Stimulated activated CD8-positive, alpha-beta memory T cell treated with anti-CD3 and anti-CD28 coated beads, Interleukin-4, amount 100 ng/mL, for 4 hours (primary cell): ENCODE measurements at places on chromosomes 1 and 21.
A peak's percentile ranks its signal among the peaks of the same experiment; 100 is the strongest.

GRCh38 chr1:51316113-51316845 is 14.1 kb downstream of the TTC39A start:
- DNase-seq = no peak

DNA sequence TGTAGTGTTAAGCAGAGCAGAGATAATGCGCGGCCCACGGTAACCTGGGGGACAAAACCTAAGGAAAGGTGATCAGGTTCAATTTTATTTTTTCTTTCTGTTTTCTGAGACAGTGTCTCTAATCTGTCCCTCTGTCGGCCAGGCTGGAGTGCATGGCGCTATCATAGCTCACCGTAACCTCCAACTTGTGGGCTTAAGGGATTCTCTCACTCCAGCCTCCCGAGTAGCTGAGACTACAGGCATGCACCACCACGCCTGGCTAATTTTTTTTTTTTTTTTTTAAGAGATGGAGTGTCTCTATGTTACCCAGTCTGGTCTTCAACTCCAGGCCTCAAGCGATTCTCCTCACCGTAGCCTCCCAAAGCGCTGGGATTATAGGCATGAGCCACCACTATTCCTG is 724 bp upstream of the ANKRD35 start:
- no peak for DNase-seq

DNA sequence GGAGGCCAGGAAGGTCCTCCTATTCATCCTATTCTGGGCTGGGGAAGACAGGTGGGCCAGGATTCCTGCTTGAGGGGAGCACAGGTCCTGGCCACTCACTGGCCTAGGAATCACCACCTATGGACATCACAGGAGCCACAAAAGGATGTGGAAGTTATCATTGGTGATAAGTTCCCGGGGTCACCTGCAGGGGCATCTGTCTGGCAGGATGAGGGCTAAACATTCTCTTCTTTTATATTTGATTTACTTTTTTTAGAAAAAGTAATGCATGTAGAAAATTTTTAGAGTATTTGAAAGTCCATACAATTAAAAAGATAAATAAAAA is 33.2 kb upstream of the KIAA0040 start:
- no peak for DNase-seq

- DNase-seq = no peak
These were observed 9.9 kb upstream of the BARHL2 start for GRCh38 chr1:90726986-90727480.

DNA sequence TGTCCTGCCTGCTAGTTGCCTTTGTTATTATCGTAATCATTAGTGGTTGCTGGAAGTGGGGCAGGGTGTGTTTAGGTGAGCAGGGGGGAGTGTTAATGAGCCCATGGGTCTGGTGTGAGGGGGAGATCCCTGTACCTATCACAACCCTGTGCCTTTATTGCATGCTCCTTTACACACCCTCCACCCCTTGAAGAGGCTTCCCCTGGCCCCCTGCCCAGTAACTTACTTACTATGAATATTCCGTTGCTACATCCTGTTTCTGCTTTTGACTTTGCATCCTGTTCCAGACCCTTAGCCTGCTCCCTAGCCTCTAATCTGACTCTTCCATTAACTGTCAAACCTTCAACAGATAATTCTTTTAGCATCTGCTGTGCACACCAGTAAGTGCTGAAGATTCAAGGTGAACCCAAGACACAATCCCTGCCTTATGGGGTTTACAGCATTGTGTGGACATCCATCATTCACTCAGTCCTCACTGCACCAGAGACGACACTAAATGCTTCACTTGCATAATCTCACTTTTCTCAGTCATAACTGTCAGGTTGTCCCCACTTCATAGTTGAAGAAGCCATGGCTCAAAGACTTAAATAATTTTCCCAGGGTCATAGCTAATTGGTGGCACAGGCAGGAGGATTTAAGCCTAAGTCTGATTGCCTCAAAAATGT is 47.9 kb downstream of the CDC7 start:
- DNase-seq = no peak

DNA sequence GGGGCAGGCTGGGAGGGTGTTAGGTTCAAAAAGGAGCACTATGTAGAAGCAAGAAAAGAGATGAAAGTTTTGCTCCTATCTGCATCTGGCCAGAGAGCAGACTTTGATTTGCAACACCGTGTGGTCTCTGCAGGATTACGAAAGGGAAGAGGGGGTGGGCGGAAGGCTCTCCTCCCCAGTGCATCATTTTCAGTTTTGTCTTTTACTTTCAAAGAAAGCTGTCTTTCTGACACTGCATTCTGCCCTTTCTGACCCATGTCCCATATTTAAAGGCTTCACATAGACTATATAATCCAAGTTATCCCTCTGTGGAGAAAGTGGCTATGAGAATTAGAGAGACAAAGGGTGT is 126.5 kb downstream of the RHOU start:
- no peak for DNase-seq

- no peak for DNase-seq
These were observed 251.8 kb upstream of the FGGY start for GRCh38 chr1:59045137-59045536.

DNA sequence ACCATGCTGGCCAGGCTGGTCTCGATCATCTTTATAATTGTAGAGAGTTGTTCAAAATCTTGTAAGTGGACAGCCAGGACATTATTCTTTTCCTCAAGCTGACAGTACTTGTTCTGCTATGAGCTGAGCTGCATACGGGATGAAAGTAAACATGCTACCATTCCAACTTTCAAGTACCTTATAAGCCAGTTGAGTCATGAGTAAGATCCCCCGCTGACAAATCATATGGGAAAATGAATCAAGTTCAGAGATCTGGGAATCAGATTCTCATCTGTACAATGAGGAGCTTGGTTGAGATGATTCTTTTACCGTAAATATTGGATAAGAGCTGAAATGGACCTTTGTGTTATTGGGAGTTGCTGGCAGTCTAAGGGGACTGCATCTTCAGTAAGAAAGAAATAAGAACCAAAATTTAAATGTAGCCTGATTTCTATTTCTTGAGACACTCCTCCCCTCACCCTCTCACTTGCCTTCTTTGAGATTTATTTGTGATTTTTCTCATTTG is 62.7 kb downstream of the CENPF start:
- no peak for DNase-seq

DNA sequence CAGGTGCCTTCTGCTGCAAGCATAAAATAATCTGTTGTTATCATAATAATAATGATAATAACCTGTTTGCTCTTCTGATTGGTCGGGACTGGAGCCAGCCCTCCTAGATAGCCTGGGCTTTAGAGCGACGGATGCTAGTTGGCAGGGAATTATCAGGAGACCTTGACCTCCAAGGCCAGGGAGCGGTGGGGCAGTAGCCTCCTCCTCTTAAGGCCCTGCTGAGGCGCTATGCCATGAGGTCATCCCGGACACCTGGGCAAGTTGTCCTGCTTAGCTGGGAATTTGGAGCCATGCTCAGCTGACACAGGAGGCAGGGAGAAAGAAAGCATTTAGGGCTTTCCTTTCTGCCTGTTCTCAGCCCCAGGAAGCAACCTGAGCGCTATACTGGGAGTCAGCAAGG is 15.6 kb downstream of the C1orf115 start:
- no peak for DNase-seq

GRCh38 chr1:29120947-29121485 is 2.7 kb downstream of the TMEM200B start:
- peak; percentile 12 for DNase-seq

DNA sequence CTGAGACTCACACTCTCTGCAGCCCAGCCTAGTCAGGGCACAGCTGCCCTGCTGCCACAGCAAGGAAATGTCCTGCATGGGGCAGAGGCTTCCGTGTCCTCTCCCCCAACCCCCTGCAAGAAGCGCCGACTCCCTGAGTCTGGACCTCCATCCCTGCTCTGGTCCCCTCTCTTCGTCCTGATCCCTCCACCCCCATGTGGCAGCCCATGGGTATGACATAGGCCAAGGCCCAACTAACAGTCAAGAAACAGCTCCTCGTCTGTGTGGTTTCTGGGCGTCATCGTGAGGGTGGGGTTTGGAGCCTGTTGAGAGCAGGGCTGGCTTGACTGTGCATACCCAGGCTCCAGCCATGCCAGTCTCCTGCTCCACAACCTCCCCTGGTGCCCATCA is 19.5 kb downstream of the FAAH start:
- DNase-seq = no peak

GRCh38 chr1:227782226-227782625 is 33.2 kb upstream of the PRSS38 start:
- DNase-seq = no peak

DNA sequence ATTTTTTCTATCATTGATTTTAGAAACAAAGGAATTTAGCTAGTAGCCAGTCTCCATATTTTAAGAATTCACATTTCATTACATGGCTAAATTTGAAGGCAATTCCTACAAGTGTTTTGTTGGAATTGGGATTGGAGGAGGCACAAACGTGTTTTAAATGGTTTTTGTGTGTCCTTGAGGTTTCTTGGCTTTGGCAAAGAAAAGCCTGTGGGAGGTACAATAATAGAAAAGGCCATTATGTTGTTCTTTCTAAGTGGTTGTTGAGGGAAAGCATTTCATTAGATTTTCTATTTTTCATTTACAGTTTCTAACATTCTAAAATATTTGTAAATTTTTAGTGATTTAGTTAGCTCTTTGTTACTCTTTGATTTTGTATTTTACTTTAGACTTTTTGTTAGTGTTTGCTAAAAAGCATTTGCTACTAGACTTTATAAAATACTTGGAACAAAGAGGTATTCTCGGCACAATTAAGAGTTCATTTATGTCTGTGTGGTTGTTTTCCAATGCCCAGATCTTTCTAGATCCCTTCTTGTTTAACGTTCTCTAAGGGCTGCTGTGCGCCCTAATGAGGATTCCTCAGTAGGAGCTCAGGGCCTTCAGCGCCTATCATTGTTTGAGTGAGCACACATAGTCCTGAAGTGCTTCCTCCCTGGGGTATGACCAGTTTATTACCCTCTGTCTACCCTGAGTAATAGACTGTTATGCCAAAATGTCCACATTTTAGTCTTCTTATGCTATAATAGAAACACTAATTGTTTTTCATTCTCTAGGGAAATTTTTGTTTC is 70.0 kb upstream of the KIAA1614 start:
- DNase-seq = no peak

GRCh38 chr21:36749935-36750575 is 51.1 kb downstream of the SIM2 start:
- no peak for DNase-seq

DNA sequence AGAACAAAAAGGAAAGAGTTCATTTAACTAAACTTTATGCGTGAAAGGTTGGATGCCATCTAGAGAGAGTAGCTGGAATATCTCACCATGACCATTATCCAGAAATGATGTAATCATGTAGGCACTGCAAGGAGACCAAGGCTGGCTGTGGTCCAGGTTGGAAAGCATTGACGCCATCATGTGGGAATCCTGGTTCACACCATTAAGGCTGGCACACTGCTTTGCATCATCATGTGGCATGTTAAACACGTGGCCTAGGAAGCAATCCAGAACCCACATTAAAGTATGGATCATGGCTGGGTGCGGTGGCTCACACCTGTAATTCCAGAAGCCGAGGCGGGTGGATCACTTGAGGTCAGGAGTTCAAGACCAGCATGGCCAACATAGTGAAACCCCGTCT is 4.3 kb downstream of the ADAMTS1 start:
- DNase-seq = no peak

DNA sequence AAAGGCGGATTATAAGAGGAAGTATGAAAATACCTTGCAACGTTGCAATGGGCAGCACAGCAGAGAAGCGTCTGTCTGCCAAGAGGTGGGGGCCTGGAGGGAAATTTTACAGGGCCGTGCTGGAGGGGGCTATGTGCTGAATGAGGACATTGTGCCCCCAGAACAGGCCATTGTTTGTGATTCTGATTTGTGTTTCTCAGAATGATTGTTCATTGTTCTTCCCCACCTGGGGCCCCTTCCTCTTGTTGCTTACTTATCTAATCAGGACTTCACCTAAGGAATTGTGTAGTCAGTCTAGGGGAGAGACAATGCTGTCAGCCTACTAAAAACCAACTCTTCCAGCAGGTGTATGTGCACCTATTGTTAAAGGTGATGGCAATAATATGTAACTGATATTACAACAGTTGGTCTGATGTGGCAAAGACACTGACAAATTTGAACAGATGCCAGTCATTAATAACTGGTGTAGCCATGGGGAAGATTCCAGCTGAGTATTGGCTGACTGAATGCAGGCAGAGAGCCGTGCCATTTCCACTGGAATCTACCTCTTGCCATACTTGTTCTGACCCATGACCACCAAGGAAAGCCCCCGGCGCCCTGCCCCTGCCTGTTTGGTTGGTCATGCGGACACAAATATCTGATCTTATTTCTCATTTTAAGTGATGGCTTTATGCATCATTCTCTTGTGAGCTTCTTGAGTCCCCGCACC is 45.2 kb upstream of the PSEN2 start:
- DNase-seq = no peak

DNA sequence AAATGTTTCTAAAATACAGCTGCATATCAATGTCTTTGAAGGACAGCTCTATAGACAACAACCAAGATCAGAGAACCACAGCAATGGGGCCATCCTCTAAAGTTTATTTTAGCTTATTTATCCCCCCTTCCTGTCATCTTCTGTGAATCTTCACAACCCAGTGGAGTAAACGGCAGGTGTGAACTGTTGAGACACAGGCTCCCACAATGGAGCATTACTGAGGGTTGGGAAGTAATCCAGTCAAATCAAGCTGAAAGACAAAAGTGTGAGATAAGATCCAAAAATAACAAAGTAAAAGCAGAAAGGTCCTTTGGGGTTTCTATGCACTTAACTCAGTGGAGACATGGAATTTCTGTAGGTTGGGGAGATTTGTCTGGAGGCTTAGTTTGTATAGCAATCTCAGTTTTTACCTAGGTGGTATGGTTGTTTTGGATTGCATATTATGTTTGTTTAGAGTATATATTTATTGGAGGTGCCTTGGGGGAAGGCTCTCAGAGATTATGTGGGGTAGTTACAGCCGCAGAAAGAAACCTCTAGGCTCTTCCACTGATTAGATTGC is 286.9 kb upstream of the ADGRL2 start:
- no peak for DNase-seq

GRCh38 chr1:81780705-81781454 is 19.9 kb upstream of the ADGRL2 start:
- DNase-seq = no peak
